WTC11 (cell line): ENCODE measurements at places on chromosomes 5 and 9. TPM values are rescaled to one million over a fixed set of nuclear protein-coding genes. Genes with fewer than 3 reads are reported as not detected.

Gene LMX1B
- total RNA-seq, result 4.6 to 12.4 TPM (median 5.1 TPM) in 3 replicates

Gene SLC45A2
- not detected in 3 replicates for total RNA-seq

Gene PDE6A
- total RNA-seq, result not detected in 3 replicates

Gene PRLR
- 1.9 to 3.2 TPM (median 1.9 TPM) in 3 replicates for total RNA-seq

Gene SLC6A7
- total RNA-seq, result 0.04 TPM in 1 of 3 replicates, not detected in the others

Gene IFNB1
- not detected in 3 replicates for total RNA-seq

Gene S1PR3
- total RNA-seq, result 5.9 to 7.1 TPM (median 6.3 TPM) in 3 replicates

Gene CCNB1
- 277 to 312 TPM (median 282 TPM) in 3 replicates for total RNA-seq

Gene FGF1
- 0.21 to 0.55 TPM in 2 of 3 replicates, not detected in the other for total RNA-seq

Gene ACTBL2
- total RNA-seq, result not detected in 3 replicates

Gene MEGF10
- total RNA-seq, result 17.9 to 24.5 TPM (median 20.8 TPM) in 3 replicates

Gene C1QTNF2
- 0.25 to 0.52 TPM (median 0.44 TPM) in 3 replicates for total RNA-seq

Gene GNA14
- 20.4 to 26.7 TPM (median 21.0 TPM) in 3 replicates for total RNA-seq

GRCh38 chr5:170186156-170186555 is 46.6 kb upstream of the C5orf58 start:
- DNase-seq, result no peak

- no peak for DNase-seq
Measured at GRCh38 chr9:130297371-130297770, 31.8 kb downstream of the HMCN2 start.

DNA sequence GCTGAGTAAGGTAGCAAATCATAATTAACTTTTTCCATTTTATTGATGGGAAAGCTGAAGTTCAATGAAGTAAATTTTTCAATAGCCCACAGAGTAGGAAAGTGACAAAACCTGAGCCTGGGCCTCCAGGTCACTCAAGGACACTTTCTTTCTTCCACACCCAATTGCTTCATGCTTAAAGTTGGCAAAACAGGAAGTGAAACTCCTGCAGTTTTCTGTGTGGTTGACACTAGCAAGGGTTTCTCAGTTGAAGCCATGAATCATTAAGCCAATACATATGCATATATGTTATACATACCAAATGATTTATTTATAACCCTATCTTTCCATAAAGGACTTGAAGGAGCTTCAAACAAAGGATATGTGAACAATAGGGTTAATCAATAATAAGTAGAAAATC is 13.9 kb downstream of the TLR4 start:
- no peak for DNase-seq

DNA sequence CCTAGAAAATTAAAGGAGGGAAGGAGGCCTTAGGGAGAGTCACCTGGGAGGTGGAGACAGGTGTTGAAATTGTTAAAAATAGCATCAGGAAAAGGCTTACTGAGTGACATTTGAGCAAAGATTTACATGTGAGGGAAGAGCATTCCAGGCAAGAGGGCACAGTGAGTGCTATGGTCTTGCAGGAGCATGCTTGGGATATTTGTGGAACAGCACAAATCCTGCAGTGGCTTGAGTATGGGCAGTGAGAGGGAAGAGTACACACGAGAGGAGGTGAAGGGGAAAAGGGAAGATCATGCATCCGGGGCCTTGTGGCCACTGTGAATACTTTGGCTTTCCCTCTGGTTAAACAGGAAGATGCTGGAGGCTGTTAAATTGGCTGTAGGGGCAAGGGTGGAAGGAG is 36.6 kb downstream of the ACER2 start:
- no peak for DNase-seq

DNA sequence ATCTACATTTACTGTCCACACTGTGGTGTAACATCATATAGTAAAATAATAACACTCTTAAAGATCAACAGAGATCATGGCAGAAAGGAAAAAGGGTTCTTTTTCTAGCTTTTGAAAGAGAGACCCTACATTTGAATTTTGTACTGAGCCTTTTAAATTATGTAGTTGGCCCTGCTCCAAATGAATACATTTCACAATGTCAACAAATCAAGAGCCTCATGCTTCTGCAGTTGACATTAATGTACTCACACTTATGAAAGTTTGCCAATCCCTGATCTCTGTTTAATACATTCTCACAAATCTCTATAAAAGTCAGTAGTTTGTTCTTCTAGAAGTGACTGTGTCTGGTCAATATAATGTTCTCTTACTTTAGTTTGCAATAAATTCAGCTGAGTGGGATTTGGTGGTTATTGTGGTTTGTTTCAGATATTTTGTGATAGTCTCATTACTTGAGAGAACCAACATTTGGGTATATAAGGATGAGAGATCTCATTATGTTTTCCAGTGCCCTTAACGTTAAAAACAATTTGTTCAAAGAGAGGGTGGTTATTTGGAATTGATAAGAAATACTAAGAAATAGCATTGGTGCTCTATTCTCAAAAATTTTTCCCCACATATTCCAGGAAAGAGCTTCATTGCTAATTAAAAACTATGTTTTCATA is 277.8 kb upstream of the FTMT start:
- DNase-seq, result no peak

DNA sequence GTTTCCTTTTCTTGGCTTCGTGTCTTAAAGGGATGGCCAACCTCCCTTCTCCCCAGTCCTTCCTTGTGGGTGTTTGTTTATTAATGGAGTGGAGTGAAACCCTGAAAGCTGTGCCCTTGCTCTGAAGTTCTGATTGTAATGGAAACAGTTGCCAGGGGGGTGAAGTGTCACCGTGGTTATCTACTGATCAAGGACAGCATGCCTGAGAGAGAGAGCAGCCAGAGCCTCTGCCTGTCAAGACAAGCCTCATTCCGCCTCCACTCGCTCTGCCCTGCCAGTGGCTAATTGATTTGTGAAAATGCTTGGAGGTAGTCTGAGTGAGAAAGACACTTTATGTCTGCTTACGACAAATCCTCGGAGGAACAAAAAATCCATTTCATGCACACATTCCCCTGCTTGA is 143.7 kb upstream of the SLC30A5 start:
- no peak for DNase-seq

GRCh38 chr5:3179220-3179619 is 416.4 kb upstream of the IRX1 start:
- DNase-seq, result peak; percentile 59

GRCh38 chr9:70761139-70761670 is 346.7 kb upstream of the KLF9 start:
- no peak for DNase-seq

GRCh38 chr5:133818869-133819600 is 149.4 kb downstream of the C5orf15 start:
- no peak for DNase-seq

DNA sequence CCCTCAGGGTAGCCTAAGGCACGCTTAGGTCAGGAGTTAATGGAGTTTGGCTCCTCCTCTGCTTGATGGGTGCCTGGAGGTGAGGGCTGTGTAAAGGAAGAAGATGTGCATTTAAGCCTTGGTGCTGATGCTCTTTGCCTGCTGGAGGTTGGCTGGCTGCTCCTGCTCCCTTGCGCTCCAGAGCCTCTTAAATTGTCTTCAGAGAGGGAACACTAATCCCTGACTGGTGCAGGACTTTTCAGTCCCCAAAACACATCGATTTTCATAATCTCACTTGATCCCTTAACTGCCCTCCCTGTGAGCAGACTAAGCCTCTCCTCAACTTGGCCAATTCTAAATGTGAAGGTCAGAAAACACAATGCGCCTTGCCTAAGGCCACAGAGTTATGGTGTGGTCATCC is 16.2 kb upstream of the TCOF1 start:
- no peak for DNase-seq

- no peak for DNase-seq
Measured at GRCh38 chr9:95952471-95952870, 77.0 kb downstream of the ERCC6L2 start.

GRCh38 chr5:176381979-176382378 is 6.4 kb downstream of the NOP16 start:
- no peak for DNase-seq

DNA sequence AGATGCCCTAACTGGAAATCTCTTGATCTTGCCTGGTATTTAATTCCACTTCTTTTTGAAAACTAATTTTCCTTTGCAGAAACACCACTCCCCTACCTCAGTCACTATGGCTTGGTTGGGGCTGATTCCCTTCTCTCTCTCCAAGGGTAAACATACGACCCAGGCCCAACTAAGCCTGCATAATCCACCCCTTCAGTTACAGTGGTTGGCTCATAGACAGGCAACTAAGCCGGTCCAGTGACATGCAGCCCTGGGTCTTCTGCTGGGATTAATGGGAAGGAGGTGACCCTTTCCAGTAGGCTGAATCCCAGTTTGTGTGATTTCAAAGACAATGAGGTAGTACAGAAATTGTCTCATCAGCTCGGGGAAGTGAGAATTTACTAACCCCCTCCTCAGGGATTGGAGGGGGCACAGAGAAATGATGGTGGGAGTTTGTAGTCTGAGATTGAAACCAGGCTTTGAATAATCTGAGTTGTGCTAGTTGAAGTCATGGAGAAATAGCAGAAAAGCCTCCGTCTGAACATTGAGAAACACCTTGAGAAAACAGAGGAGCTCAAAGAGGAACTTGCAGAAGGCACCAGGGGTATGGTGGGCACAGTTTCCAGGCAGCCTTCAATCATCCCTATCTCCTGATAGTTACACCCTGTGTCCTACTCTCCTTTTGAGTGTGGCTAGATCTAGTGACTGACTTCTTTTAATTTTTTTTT is 148.9 kb downstream of the GCNT1 start:
- no peak for DNase-seq

- DNase-seq, result no peak
Measured at GRCh38 chr5:145825751-145826180, 9.4 kb downstream of the PRELID2 start.

DNA sequence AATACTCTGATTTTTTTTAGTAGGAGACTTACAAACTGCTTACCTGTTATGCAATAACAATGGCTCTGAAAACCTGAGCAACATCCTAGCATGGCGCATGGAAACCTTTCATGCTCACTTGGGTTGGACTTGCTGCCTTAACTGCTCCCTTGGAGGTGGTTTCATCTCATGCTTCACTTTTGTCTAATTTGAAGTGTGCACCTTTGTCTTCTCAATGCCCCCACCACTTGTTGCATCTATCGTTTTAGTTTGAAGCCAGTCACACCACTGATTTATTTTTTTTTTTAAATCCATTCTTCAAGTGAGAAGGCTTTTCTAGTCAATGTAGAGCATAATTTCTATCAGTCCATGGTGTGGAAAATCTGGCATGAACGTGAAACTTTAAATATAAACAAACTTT is 63.2 kb downstream of the CFAP90 start:
- DNase-seq, result no peak

GRCh38 chr5:67425514-67425913 is 228.9 kb upstream of the CD180 start:
- no peak for DNase-seq

- no peak for DNase-seq
Measured at GRCh38 chr9:96031366-96031824, 155.9 kb downstream of the ERCC6L2 start.

GRCh38 chr5:3373391-3373790 is 222.2 kb upstream of the IRX1 start:
- DNase-seq, result no peak

GRCh38 chr9:127366594-127366993 is 30.4 kb upstream of the SLC2A8 start:
- DNase-seq, result no peak

- no peak for DNase-seq
Measured at GRCh38 chr9:136107953-136108647, 10.6 kb downstream of the TMEM250 start.

GRCh38 chr5:32542216-32543059 is 42.9 kb upstream of the SUB1 start:
- DNase-seq, result no peak

GRCh38 chr5:67141644-67142043 is 55.0 kb downstream of the CD180 start:
- no peak for DNase-seq

- peak; percentile 72 for DNase-seq
Measured at GRCh38 chr5:154157483-154158378, 32.8 kb upstream of the GALNT10 start.

DNA sequence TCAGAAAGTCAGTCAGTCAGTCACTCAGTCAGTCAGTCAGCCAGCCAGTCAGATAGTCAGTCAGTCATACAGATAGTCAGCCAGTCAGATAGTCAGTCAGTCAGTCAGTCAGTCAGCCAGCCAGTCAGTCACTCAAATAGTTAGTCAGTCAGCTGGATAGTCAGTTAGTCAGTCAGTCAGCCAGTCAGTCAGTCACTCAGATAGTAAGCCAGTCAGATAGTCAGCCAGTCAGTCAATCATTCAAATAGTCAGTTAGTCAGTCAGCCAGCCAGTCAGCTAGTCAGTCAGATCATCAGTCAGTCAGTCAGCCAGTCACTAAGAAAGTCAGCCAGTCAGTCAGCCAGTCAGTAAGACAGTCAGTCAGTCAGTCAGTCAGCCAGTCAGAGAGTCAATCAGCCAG is 477.1 kb downstream of the AGTPBP1 start:
- no peak for DNase-seq
